Heart right ventricle (tissue), 16 donors: ENCODE measurements at places on chromosomes 6 and 20. TPM values are rescaled to one million over a fixed set of nuclear protein-coding genes. Genes with fewer than 3 reads are reported as not detected.

GRCh38 chr20:40218316-40218969 is 470.6 kb downstream of the MAFB start:
- DNase-seq, result no peak

GRCh38 chr6:106146852-106147351 is 60.8 kb downstream of the PRDM1 start:
- DNase-seq, result no peak

GRCh38 chr6:15170126-15170525 is 75.7 kb upstream of the JARID2 start:
- no peak for DNase-seq

GRCh38 chr6:21340573-21340972 is 253.0 kb upstream of the SOX4 start:
- no peak for DNase-seq

GRCh38 chr6:108789475-108789874 is 58.7 kb upstream of the ARMC2 start:
- no peak for DNase-seq

GRCh38 chr6:20661721-20662120 is 127.5 kb downstream of the CDKAL1 start:
- no peak for DNase-seq

GRCh38 chr6:43703512-43704429 is 16.2 kb upstream of the MRPS18A start:
- no peak for DNase-seq

- peak; percentile 83 for DNase-seq
These were observed 16.3 kb downstream of the PKIG start for GRCh38 chr20:44598423-44599305.

GRCh38 chr20:58891718-58892140 is 39.2 kb downstream of the GNAS start:
- DNase-seq, result peak; percentile 44

- DNase-seq, result no peak
These were observed 3.6 kb downstream of the GTSF1L start for GRCh38 chr20:43723186-43723585.

- no peak for DNase-seq
These were observed 22.4 kb downstream of the JAG1 start for GRCh38 chr20:10651227-10651990.

DNA sequence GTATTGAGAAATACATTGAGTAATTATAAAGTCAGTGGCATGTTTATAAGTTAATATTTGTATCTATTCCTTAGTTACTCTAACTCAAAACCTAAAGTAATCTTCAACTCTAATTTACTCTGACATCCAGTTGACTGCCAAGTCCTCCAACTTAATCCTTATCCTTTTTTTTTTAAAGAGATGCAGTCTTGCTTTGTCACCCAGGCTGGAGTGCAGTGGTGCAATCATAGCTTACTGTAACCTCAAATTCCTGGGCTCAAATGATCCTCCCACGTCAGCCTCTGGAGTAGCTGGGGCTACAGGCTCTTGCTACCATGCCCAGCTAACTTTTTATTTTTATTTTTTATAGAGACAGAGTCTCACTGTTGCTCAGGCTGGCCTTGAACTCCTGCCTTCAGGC is 24.4 kb downstream of the PTPN1 start:
- no peak for DNase-seq

GRCh38 chr20:43430265-43431133 is 27.2 kb upstream of the SRSF6 start:
- no peak for DNase-seq

GRCh38 chr6:72720464-72720863 is 98.6 kb downstream of the KCNQ5 start:
- no peak for DNase-seq

DNA sequence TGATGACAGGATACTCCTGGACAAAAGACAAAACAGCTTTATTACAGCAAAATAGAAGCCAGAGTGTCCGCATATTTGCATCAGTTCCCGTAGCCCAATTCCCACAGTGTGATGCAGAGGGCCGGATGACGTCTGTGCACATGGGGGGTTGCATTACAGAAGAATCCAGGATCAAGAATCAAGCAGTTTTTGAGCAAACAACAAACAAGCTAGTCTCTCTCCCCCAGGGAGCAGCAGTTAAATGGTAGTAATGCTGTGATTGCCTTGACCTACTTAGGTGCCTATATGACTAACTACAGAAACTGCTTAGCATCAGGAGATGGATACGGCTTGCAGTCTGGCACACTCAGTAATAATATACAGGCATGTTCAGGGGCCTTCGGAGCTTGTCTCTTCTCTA is 3.2 kb upstream of the SDHAF4 start:
- no peak for DNase-seq

DNA sequence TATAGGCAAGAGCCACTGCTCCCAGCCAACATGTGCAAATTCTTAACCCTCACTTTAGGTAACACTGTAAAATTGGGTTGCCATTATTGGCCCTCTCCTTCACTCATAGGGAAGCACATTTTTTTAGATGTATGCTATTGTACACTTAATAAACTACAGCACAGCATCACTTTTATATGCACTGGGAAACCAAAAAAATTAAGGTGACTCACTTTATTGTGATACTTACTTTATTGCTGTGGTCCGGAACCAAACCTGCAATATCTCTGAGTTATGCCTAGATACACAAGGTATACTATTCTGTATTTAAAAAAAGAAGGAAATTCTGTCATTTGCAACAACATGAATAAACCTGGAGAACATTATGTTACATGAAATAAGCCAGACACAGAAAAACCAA is 40.5 kb downstream of the IPCEF1 start:
- DNase-seq, result no peak

GRCh38 chr6:169312658-169313346 is 59.2 kb upstream of the THBS2 start:
- no peak for DNase-seq

Gene LTB
- total RNA-seq, result 0.36 TPM

Gene OR2B6
- total RNA-seq, result not detected

Gene BCLAF1
- total RNA-seq, result 62.8 TPM

Gene KIAA1755
- 7.7 TPM for total RNA-seq

Gene TRIM15
- not detected for total RNA-seq

Gene SLC35F1
- total RNA-seq, result 12.5 TPM

Gene PRDM13
- not detected for total RNA-seq

Gene CYP24A1
- not detected for total RNA-seq

Gene MUCL3
- not detected for total RNA-seq

Gene RNF182
- not detected for total RNA-seq

Gene CST4
- not detected for total RNA-seq

Gene CLDN20
- total RNA-seq, result not detected

Gene SYCP2
- 0.96 TPM for total RNA-seq

Gene GATA5
- 0.33 TPM for total RNA-seq

Gene MAS1
- 0.02 TPM for total RNA-seq

Gene MYMX
- 0.47 TPM for total RNA-seq

Gene PDE10A
- total RNA-seq, result 17.8 TPM
